ENCODE measurements at places on chromosomes 5 and 9.

GRCh38 chr9:134816264-134816663 lies 64.3 kb upstream of the FCN2 start:
- no peak for DNase-seq

DNA sequence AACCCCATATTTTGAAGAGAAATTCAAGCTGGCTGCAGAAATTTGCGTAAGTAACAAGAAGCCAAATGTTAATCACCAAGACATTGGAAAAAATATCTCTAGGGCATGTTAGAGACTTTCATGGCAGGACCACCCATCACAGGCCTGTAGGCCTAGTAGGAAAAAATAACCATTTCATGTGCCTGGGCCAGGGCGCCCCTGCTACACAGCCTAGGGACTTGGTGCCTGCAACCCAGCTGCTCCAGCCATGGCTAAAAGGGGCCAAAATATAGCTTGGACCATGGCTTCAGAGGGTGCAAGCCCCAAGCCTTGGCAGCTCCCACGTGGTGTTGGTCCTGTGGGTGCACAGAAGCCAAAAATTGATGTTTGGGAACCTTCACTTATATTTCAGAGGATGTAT lies 167.7 kb upstream of the NMUR2 start:
- DNase-seq, result no peak

GRCh38 chr5:107578051-107578635 lies 92.6 kb downstream of the EFNA5 start:
- DNase-seq, result no peak

GRCh38 chr5:116626945-116627679 lies 52.5 kb upstream of the SEMA6A start:
- DNase-seq, result no peak
